ENCODE measurements at places on chromosomes 12 and 14.

GRCh38 chr14:99267837-99268781, 3.9 kb downstream of the BCL11B start:
- no peak for DNase-seq

- no peak for DNase-seq
Observed at GRCh38 chr12:126648074-126648473, 1582.8 kb downstream of the AACS start.

GRCh38 chr14:53399057-53399456, 245.9 kb upstream of the DDHD1 start:
- peak; percentile 21 for DNase-seq

GRCh38 chr12:74922117-74922516, 287.5 kb downstream of the KCNC2 start:
- no peak for DNase-seq

DNA sequence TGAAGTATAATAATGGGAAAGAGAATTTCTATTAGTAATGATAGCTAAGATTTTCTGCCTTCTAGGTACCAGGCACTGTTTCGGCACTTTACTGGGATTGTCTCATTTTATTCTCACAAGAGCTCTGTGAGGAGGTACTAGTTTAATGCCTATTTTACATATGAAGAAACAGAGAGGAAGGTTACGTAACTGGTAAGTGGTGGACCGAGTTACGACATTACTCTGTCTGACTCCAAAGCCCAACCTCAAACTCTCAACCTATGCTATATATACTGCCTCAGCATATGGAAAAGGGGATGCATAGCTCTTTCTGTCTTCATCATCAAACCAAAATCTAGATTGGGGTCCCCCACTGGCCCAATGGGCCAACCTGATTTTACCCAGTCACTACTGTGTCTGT, 133.5 kb downstream of the KTN1 start:
- DNase-seq, result no peak

- no peak for DNase-seq
Observed at GRCh38 chr12:124428792-124429281, 133.9 kb downstream of the RFLNA start.

GRCh38 chr12:97745406-97746101, 282.9 kb downstream of the RMST start:
- DNase-seq, result no peak

- peak; percentile 72 for DNase-seq
Observed at GRCh38 chr12:1591034-1591433, 3.3 kb downstream of the FBXL14 start.

DNA sequence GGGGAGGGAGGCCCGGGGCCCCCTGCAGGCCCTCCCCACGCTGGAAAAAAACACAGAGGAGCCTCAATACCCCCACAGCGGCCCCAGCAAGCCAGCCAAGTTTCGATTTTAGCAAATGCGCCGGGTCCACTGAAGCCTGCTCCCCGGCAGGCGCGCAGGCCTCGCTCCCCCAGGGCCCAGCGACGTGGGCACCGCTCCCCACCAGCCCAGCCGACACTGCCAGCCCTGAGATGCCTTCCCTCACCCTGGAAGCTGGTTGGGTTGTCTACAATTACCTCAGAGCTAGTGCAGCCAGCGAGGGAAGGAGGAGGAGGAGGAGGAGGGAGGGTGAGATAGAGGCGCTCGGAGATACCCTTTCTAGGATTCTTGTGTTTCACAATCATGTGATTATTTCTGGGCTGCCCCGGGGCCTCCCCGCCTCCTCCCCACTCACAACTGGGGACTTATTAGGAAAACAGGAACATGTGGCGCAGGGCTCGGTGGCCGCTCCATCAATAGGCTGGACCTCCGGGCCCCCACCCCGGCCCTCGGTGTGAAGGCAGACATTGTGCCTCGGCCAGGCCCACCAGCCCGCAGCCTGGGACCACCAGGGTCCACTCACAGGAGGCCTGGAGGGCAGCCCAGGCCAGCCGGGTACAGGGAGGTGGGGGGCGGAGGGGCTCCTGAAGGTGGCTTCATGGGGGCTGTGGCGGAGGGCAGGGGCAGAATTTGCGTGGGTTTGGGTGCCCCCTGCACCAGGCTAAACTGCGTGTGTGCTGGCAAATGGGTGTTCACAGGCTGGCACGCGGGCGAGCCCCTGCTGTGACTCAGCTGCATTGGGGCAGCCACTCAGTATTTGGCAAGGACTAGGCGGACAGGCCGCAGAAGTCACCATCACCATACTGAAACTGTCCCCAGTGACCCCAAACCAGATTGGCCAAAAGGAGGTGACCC, 109.9 kb downstream of the NCOR2 start:
- DNase-seq, result no peak

DNA sequence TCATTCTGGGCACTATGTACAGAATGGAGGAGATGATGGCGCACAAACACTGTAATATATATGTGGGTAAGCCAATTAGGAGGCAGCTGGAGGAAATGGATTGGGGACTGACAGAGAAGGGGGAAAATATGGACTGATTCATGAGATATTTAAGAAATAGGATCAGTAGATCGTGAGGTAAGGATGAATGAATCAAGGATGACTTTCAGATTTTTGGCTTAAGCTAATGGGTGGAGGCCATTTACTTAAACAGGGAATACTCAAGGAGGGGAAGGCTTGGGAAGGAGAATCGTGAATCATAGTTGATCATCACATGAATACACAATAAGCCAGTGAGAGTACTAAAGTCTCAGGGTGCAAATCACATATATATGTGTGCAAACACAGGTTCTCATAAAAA, 11.2 kb upstream of the GNPNAT1 start:
- no peak for DNase-seq

- DNase-seq, result no peak
Observed at GRCh38 chr12:59963546-59963945, 367.7 kb downstream of the SLC16A7 start.

- DNase-seq, result no peak
Observed at GRCh38 chr14:105389976-105390848, 8.1 kb upstream of the TEX22 start.

DNA sequence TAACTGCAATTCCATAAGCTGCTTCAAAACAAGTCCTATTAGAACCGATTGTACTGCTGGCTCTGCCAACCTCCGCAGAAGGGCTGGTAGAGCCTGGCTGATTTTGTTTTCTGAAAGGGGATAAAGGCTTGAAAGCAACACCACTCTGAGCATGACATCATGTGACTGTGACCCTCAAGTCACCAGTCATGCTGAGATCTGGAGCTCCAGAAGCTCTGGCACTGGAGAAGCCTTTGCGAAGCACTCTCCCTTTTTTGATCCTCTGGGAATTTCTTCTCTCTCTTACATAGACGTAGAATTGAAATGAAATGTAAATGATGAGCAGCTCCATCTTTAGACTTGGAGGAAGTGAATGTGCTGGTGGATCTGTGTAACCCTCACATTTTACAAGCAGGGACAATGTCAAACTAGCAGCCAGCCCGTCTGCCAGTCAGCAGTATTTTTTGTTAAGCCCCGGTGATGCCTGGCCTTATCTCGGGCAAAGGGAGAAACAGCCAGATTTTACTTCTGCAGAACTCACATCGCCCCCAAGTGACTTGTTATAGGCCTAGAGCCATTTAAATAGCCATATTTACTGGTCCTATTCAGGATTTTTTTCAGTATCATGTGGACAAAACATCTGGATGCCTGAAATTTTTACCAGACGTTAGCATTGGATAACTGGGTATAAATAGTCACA, 112.1 kb upstream of the NPAS3 start:
- no peak for DNase-seq

DNA sequence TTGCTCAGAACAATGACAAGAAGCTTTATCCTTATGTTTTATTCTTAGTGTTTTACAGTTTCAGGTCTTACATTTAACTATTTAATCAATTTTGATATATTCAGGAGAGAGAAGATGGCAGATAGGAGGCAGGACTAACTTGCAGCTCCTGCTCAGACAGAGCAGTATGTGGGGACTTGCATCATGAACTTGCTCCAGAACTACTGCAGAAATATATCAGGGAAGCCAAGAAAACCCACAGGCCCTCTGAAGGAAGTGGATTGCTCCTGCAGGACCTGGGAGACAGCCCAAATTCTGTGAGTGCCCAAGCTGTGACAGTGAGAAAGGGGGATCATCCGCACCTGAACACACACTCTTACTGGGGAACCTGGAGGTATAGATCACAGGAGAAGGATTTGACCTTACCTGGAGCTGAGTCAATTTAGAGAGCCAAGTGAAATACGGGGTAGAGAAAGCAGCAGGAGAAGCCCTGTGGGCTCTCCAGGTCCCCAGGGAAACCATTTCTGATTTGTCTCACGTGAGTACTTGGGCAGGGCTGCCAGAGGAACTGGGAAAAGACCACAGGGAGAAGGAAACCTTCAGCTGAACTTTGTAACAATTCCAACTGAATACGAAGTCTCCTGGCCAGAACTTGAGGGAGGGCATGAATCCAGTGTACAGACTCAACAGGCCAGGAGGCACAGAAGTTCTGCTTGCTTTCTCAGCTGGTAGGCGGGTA, 28.9 kb upstream of the TSPAN8 start:
- DNase-seq, result no peak

GRCh38 chr12:4663971-4664505, 15.1 kb downstream of the NDUFA9 start:
- no peak for DNase-seq

DNA sequence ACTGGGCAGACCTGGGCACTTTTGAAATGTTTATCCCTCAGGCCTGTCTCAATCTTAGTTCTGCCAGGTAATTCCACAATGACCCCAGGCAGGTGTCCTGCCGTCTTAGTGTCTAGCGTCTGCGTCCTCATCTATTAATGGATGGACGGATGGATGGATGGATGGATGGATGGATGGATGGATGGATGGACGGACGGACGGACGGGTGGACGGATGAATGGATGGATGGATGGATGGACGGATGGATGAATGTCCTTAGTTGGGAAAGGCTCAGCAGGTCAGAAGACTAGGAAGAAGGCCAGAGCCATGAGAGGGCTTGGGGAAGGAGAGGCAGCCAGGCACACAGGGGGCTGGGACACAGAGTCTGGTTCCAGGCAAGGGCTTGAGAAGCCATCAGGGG, 141.3 kb downstream of the CALM1 start:
- no peak for DNase-seq

DNA sequence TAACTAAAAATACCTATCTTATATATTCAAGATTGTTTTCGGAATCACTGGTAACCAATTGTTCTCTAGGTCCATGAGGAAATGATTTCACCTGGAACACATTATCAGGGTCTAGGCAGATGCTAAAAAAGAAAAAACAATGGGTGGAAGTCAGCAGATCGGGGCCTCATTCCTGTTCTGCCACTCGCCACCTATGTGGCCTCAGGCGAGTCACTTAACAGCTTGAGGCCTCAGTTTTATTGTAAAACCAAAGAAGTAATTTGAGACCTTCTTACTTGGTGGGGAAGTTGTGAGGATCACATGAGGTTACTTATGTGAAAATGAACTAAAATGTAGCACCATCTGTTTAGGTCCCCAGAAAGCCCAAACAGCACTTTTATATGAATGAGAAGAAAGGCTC, 6.2 kb upstream of the RNASE10 start:
- DNase-seq, result no peak

GRCh38 chr12:4771960-4772566, 51.9 kb downstream of the GALNT8 start:
- DNase-seq, result no peak

DNA sequence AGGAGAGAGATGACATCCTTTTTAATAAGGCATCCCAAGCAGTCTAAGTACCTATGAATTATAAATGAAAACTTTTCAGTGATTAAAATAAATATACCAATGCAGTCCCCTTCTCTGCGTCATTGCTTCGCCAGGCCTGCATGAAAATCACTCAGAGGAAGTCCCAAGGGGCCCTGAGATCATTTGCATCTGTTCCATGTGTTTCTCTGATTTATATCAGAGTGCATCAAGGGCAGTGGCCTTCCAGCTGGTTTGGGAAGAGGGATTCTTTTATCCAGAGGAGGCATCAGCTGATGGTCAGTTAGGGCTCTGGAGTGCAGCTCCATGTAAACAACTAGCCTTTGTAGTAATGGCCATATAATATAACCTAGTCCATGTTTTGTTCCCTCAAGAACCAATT, 210.1 kb downstream of the RGS6 start:
- DNase-seq, result no peak

DNA sequence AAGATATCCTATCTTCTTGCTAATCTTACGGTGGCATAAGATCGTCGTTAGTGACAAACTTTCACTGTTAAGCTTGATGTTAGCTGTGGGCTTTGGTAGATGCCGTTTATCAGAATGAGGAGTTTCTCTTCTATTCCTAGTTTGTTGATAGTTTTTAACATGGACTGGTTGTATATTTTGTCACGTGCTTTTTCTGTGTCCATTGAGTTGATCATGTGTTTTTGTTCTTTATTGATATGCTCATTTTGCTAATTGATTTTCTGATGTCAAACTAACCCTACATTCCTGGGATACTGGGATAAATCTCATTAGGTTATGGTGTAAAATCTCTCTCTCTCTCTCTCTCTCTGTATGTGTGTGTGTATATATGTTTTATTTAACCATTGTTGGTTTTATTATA, 545.1 kb downstream of the AACS start:
- no peak for DNase-seq

- DNase-seq, result no peak
Observed at GRCh38 chr12:132151145-132151765, 7.0 kb downstream of the NOC4L start.

DNA sequence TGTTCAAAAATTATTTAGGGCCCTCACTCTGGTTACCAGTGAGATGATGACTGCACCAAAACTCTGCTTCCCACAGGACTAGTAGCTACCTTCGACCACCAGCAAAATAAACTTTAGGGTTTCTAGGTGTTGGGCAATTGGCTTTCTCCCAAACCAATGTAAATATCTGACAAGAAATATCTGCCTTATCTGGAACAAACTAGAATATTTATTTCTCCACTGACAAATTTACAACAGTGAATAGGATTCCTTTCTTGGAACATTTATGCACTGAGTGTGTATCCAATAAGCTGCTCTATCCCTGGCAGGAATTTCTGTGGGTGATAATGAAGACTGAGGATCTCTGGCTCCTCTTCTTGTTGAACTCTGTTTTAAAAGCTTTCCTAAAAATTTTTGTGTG, 148.6 kb downstream of the SLC6A15 start:
- DNase-seq, result no peak

DNA sequence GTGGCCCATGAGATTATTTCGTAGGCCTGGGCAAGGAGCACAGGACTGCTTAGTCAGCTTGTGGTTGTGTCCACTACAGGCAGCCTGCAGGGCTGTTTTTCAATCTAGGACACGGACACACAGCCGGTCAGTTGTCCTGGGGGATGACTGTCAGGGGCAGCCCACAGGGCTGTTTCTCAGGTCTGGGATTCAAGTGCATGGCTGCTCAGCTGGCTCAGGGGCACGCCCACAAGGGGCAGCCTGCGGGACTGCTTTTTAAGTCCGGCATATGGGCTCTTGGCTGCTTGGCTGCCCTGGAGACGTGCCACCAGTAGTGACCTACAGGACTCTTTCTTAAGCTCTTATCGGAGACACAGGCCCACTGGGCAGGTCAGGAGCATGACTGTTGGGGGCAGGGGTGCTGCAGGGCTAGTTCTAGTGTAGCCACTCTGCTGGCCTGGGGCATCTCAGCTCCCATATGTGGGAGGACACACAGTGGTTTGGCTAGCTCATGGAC, 26.6 kb upstream of the GTF2A1 start:
- DNase-seq, result no peak

DNA sequence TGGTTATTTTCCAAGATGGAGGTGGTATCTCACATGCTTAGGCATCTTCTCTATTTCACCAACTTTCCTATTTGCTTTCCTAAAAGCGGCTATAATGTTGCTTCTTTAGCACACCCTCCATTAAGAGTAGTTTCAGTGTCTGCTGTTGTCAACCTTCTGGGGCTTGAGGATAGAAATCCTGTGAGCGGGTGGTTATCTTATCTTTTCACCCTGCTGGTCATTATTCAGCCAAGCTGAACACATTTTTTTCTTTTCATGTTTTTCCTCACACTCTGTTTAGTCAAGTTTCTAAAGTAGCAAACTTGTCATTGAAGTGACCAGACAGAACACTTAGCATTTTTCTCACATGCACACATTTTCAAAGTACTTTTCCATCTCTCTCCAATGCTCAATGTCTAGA, 104.5 kb downstream of the SLC8A3 start:
- no peak for DNase-seq

All from NAMALWA (cell line).